NCI-H1105 treated with DMSO at 0.1 percent for 48 hours (cell line): ENCODE measurements at places on chromosomes 3 and 15.

GRCh38 chr3:61300006-61300380 lies 48.7 kb upstream of the FHIT start:
- DNase-seq, result no peak

DNA sequence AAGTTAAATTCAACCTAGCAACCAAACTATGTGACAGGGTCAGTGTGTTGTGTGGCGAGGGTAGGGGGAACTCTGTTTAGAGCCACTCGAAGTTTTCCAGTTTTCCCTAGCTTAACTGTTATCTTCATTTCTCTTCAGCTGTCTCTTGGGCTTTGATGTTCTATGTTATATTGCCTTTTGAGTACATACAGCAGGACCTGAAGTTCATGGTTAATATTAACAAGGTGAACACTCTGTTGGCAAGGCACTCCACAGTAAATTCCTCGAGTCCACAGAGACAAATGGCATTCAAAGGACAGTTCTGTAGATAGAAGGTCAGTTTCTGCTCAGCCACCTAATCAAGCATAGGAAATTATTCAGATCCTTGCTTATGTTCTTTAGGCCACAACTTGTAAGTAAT lies 147.9 kb upstream of the DPH6 start:
- no peak for DNase-seq

- DNase-seq, result no peak
Measured at GRCh38 chr3:16944356-16944755, 59.6 kb downstream of the PLCL2 start.

DNA sequence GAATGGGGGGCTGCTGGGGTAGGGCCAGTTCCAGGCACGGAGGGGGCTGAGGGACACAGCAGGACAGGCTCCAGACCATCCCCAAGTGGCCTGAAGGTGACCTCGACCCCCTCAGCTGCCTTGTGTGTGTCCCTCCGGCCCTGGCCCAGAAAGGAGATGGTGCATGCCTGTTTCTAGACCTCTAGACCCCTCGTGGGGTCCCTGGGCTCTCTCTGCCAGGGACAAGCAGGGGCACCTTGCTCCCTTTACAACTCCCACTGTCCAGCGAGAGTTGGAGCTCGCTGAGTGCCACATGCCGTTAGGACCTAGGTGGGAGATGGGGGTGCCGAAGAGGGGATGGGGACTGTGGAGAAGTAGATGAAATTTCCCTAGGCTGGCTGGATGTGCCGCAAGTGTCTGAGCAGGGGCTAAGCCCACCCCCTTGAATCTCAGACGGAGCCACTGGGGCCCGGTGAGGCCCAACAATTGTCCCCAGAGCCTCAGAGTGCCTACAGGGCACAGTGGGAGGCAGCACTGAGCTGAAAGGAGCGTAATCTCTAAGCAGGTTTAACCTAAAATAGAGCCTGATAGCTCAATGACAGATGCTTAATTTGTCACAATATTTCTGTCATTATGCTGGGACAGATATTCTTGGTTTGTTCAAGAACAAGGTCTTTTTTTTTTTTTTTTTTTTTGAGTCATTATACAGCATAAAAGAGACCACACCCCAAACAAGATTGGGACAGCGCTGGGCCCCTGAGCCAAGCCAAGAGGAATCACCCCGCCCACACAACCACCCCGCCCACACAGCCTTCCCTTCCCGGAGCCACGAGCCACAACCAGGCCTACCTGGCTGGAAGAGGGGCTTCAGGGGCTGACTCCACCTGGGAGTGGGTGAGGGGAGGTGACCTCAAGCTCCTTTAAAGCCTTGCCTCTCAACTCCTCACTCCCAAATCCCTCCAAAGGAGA lies 23.6 kb upstream of the KLF13 start:
- no peak for DNase-seq

- DNase-seq, result no peak
Measured at GRCh38 chr3:9087831-9088413, 124.7 kb upstream of the RAD18 start.

GRCh38 chr3:139291276-139292051 lies 52.4 kb upstream of the MRPS22 start:
- no peak for DNase-seq

DNA sequence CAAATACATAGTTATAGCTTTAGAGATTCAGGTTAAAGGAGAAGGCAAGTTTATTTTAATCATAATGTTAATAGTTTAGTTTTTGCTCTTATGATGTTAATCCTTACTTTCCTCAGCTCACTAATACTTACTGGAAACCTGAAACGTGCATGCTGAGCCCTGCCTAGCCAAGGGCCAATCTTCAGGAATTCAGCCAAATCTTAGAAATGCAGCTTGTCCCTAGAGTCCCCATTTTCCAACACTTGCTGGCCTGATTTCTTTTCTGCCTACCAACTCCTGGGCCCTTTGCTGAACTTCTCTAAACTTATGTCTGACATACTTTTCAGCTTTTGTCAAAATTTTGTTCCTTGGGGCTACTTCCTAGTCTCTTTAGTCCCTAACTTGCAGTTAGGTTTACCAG lies 22.8 kb downstream of the BCHE start:
- DNase-seq, result no peak

DNA sequence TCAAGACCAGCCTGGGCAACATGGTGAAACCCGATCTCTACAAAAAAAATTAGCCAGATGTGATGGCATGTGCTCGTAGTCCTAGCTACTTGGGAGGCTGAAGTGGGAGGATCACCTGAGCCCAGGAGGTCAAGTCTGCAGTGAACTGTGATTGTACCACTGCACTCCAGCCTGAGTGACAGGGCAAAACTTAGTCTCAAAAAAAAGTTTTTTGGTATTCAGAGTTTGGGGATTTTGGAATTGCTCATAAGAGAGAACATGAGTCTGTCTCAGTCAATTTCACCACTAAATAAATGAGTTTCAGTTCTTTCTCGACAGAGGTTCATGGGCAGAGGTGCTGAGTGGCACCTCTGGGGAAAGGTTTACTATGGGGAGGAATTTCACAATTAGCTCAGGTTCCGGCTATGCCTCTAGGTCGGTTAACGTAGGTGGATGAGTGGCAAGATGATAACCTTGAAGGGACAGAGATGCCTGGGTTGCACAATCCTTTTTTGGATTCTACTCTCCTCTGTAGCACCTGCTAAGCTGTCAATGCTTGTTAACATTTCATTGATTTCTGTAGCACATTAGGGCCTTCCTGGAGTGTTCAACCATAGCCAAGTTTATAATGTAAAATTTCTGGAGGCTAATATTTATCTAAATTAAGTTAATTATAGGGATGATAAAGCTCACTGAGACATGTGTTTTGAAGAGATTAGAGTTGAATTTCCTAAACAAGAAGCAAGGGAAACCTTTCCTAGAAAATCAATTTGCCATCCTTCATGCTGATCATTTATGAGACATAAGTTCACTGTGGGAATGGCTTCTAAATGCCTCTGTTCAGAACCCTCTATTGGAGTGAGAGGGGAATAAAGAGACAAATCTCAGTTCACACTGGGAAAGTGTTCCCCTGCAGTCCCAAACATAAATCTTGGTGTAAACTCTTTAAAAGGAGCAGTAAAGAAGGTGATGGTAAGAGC lies 37.4 kb upstream of the DCP1A start:
- DNase-seq, result no peak

DNA sequence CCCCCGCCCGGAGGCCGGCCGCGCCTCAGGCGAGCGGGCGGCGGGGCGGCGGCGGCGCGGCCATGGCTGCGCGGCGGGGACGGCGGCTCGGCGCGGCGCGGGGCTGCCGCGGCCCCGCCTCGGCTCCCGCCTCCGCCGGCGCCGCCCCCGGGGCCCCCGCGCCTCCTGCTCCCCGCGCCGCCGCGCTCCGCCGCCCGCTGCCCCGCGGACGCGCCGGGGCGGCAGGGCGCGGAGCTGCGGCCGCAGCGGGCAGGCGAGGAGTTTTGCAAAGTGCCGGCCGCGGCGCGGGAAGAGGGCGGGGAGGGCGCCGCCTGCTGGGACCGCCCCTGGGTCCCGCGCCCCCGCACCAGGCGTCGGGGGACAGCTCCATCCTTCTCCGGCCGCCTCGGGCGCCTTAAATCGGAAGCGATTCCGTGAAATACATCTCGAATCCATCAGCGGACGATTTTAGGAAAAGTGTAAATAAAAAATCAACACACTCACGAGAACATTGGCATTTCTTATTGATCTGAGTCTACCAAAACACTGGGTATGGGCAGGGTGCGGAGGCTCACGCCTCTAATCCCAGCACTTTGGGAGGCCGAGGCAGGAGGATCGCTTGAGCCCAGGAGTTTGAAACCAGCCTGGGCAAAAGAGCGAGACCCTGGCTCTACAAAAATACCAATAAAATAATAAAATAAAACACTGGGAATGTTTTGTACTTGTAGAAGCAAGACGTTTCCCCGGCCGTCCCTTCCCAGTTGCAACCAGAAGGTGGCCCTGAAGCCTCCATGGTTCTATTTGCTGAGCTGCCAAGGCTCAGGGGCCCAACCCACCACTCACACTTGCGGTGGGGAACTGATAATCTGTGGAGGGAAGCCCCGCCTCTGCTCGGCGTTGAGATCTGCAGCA lies 136.9 kb downstream of the NUP210 start:
- DNase-seq, result no peak

GRCh38 chr3:138082085-138082991 lies 33.1 kb downstream of the DZIP1L start:
- DNase-seq, result no peak

GRCh38 chr3:185210621-185211142 lies 43.2 kb downstream of the EHHADH start:
- peak; percentile 91 for DNase-seq

- DNase-seq, result peak; percentile 11
Measured at GRCh38 chr15:96947296-96948229, 617.1 kb downstream of the NR2F2 start.

- no peak for DNase-seq
Measured at GRCh38 chr15:50046159-50046558, 72.9 kb downstream of the ATP8B4 start.

DNA sequence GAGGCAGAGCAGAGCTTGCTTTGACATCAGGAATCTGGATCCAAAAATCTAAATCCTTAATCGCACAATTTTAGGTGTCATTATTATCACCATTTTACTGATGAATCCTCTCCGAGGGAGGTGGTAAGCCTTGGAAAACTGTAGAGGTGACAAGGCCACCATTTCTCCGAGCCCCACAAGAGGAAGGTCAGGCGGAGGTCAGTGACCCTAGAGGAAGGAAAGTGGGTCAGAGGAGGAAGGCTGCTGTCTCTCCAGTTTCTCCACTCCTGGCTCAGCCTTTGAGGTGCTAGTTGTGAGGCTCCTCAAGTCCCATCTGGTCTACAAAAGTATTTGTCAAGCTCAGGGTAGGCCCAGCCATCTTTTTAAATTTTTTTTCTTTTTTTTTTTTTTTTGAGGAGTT lies 3.2 kb downstream of the DVL3 start:
- no peak for DNase-seq

DNA sequence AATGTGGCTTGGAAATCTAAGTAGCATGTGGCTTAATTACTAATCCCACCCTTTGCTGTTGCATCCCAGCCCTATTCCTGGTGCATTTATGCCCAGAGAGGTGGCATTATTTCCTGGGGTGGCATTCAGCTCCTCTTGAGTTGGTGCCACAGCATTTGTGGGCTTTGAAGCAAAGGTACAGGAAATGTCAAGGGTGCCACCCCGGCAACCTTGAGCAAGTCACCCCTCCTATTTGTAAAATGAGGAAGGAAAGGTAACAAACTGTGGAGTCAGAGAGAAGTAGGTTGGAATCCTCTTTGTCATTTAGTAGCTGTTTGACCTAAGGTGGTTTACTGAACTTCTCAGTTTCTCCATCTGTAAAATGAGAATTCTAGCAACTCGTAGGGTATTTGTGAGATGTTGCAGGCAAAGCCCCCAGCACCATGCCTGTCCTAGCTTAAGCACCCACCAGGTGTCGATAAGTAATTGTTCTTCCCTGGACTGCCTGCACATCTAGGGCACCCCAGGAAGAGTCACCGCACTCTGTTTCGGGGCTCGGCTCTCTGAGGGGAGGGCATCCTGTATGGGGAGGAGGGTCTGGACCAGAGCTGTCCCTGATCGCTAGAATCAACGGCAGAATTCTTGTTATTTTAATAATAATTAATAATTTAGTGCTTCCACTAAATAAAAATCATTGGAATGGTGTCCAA lies 17.1 kb downstream of the ISG20 start:
- DNase-seq, result no peak

DNA sequence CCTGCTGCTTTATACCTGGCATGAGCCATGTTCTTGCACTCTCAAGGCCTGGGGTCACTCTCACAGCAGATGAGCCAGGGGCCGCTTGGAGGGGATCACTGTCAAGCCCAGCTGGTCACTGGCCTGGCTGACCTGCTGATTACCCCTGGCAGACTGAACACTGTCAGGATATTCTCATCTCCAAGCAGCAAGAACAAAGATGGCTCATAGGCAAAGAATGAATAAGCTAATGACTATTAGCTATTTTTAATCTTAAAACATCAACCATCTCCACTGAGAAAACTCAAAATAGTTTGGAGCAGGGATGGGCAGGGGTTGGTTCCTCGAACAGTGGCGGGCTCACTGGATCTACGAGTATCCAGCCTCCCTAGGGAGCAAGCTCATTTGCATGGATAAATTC lies 64.4 kb upstream of the ACAN start:
- no peak for DNase-seq

GRCh38 chr3:22729981-22730380 lies 473.1 kb upstream of the UBE2E2 start:
- no peak for DNase-seq

DNA sequence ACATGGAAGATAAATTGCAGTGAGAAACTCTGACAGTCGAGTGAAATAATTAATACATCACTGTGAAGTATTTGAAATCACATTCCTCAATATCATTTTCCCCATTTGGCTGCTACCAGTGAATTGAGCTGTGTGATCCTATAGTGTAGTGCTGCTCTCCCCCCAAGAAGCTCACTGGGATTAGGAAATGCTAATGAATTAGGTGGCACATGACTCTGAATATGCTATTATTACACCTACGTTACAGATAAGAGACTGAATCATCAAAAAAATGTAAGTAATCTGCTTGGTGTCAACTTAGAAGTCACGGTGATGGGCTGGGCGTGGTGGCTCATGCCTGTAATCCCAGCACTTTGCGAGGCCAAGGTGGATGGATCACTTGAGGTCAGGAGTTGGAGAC lies 34.7 kb upstream of the SYNM start:
- no peak for DNase-seq

DNA sequence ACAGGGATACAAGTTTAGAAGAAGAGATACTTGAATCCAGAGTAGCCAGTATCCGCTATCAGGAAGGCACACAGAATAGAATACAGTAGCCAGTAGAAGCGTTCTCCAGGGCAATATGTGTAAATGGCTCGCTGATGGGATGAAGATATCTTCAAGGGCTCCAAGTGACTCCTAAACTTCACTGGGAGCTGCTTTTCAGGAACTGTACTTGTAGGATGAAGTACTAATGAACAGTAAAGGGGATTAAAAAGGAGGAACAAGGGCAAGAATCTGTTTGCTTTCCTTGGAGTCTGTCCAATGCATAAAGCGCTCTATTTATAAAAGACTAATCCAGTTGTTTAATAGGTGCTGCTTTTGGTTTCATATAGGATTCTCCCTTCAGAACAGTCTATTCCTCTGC lies 78.4 kb downstream of the THRB start:
- DNase-seq, result no peak

- DNase-seq, result no peak
Measured at GRCh38 chr3:79006077-79006476, 761.7 kb downstream of the ROBO1 start.

GRCh38 chr3:124373524-124373923 lies 356.7 kb upstream of the UMPS start:
- DNase-seq, result no peak
